ENCODE measurements at places on chromosomes 6 and 20.

GRCh38 chr20:47780720-47781389 is 4.4 kb downstream of the SULF2 start:
- no peak for DNase-seq

DNA sequence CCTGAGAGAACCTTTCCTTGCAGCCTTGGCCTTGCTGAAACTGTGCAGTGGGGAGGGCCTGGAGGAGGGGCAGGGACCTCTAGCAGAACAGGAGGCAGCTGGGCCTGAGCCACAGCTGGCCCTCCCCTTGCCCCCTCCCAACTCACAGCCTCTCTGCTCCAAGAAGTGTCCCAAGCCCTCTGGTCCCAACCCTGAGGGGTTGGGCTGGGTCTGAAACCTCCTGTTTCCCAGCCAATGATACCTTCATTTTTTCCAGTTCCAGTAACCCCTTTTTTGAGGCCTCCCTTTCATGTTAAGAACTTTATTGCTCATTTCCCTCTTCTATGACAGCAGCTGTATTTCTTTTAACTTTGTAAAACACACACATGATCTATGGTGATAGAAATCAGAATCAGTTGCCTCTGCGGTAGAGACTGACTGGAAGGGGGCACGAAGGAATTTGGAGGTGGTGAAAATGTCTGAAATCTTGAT is 17.9 kb upstream of the ARMC12 start:
- DNase-seq, result no peak

DNA sequence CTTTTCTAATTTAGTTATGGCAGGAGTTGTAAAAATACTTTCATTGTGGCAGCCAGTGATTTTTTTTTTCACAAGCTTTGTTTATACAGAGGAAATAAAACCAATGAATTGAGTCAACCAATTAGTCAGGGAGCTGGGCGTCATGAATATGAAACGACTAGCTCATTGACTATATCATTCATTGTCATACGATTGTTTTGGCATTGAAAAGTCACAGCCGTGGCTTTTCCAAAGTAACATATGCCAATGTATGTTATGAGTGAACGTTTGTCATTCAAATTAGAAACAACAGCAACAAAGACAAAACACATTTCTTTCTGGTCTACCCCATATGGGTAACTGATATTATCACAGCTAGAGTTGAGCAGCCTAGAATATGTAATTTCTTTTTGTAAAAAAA is 810.6 kb downstream of the EPHA7 start:
- no peak for DNase-seq

- no peak for DNase-seq
Observed at GRCh38 chr6:96345501-96345900, 176.1 kb upstream of the UFL1 start.
